ENCODE measurements at places on chromosomes 7 and 10.
A peak's percentile ranks its signal among the peaks of the same experiment; 100 is the strongest.

DNA sequence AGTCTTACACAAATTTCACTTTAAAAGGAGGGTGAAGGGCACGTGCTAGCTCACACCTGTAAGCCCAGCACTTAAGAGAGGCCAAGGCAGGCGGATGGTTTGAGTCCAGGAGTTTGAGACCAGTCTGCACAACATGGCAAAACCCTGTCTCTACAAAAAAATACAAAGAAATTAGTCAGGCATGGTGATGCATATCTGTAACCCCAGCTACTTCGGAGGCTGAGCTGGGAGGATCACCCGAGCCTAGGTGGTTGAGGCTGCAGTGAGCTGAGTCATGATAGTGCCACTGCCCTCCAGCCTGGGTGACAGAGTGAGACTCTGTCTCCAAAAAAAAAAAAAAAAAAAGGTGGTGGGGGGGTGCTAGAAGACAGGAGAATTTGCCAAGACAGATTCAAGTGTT, 237.3 kb upstream of the KLF14 start:
- DNase-seq = no peak

- no peak for DNase-seq
Observed at GRCh38 chr7:16431646-16432424, 10.5 kb upstream of the CRPPA start.

DNA sequence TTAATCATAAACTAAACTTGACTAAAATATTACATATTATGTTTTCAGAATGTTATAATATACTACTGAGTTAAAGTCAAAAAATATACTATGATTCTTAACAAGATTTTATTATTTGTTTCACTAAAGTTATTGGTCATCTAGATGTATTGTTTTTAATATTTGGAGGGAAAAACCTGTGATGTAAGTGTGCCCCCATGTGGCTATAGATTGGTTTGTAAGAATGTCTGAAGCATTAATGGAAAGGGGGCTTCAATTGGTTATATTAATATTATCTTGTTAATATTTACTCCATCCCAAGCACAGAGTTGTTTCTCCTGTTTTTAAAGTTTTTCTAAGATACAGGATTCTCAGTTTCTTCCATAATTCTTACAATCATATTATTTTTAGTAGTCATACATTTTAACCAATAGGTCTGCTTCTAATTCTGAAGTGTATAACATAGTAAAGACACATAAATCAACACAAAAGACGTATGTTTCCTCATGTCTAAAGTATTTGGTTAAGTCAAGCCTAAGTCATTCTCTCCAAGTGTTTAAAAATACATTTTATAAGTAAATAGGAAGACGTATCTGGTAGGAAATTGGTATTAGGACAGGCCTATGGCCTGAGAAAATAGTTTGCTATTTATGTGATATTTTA, 58.0 kb downstream of the GNAT3 start:
- DNase-seq = no peak

DNA sequence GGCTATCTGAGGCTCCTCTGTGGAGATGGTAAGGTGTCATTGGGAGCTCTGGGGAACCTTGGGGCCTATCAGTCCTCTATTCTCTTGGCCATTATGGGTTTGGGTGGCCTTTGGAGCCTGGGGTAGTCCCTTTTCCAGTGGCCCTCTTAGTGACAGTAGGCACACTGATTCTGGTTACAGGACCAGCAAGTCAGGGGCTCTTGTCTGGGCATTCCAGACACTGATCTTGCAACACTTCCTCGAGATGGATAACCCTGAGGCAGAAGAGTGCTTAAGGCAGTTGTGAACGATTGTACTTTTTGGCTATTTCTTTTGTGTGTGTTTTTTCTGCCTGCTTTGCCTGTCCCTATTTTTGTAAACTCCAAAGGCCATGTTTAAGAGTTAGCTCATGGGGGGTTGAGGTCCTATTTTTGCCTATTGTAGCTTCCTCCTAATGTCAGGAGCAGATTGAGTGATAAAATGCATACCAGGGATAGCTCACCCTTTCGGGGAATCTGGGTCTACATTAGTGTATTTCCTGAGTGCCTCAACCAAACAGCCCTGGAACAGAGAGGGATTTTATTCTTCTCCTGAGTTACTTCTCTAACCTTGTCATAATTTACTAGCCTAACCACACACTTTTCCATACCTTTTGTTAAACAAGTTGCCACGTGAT, 61.2 kb downstream of the PRKAR2B start:
- DNase-seq = no peak

DNA sequence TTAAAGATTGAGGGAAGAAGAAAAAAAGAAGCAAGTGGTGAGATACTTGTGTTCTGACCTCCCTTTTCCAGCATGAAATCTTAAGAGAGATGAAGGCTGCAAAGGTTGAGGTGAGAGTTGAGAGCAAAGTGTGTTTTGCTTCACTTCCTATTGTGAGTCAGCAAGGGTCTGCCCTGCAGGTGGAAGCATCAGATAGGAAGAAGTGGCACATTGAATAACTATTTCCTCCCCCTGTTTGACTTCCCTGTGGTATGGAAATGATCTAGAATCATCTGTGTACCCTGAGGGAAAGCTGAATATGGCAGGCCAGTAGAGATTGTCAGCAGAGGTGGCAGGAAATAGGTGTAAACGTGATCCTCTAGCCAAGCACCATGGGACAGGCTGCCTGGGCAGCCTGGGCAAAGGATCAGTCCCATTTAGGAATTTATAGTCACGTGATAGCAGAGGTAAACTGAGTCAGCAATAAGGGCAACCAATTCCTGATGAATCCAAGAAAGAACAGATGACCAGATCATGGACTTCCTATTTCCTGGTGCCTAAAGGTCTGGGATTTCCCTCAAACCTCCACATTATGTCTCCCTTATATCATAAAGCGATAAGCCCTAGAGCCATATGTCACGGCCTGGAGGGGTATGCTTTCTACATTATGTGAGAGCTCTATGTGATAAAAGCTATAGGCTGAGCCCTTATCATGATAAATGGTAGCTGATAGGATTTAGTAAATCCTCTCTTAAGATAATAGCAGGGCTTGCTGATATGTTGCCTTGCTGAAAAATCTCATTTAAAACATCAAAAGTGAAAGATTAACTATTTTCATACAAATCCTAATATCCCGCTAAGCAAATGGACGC, 287.0 kb downstream of the MDFIC start:
- no peak for DNase-seq

DNA sequence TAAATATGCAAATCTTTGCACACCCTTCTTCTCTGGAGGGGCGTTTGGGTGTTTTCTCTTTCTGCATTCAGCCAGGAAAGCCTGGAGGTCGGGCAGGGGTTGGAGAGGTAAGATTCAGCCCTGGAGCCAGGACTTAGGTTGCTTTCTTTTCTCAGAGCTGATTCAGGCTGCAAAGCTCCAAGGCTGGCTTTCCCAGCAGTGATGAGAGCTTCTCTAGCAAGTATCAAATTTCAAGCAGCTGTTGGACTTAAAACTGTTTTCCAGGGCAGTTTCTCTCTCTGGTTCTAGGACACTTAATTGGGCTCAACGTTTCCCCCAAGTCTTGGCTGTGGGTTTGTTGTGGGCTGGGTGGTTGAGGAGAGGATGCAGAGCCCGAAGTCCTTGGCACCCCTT, 608 bp downstream of the AKR1B10 start:
- DNase-seq = peak; percentile 80

GRCh38 chr7:101169110-101169837, 3.9 kb upstream of the VGF start:
- DNase-seq = no peak

GRCh38 chr7:3464900-3465622, 164.0 kb downstream of the SDK1 start:
- no peak for DNase-seq

- DNase-seq = no peak
Observed at GRCh38 chr10:103545771-103546281, 52.3 kb downstream of the NEURL1 start.

- DNase-seq = no peak
Observed at GRCh38 chr7:28565980-28566379, 153.7 kb downstream of the CREB5 start.

DNA sequence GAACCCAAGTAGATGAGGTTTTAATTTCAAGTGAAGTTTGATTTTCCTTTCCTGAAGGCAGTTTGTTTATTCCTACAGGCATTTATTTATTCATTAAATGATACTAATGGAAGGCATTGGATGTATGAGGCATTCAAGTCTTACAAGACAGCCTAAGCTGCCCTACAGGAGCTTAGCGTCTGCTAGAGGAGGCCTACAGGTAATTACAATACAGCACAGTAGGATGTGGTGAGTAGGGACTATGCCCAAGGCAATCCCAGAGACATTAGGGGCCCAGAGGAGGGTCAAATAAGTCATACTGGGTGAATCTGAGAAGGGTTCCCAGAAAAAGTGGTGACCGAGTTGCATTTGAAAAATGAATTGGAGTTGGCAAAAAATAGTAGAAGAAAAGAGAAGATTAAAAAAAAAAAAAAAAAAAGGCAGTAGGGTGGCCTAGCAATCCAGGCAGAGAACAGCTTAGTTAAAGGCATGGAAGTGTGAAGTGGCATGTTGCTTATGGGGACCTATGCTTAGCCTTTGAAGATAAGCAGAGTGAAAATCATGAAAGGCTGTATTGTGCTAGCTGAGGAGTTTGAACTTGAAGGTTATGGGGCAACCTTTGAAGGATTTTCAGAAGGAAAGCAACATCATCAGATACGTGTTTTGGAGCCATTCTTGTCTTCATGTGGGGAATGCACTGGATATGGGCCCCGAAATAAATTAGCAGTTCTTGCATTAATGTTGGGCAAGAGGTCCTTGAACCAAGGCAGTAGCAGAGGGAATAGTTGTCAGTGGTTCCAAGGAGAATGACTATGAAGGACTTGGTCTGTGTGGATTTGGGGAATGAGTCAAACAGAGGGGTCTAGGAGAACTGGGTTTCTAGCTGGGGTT, 65.5 kb downstream of the SNX10 start:
- DNase-seq = no peak

- no peak for DNase-seq
Observed at GRCh38 chr10:47346581-47347302, 1.4 kb upstream of the RBP3 start.

- no peak for DNase-seq
Observed at GRCh38 chr7:150997075-150997511, 6.3 kb downstream of the NOS3 start.

DNA sequence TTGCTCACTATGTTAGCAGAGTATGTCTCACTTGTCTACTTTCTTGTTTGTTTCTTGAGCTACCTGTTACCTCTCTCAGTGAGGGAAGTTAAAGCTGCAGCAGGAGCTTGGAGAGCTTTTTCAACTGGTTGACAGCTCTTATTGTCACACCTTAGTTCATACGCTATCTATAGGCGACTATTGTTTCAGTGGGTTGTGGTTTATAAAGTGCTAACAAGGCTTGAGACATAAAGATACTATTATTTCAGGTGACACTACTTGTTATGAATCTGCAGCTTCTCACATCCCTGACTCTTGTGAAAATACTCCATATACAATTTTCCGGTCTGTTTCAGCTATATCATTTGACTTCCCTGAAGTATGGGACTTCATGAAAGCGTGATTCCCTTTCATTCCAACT, 167.4 kb downstream of the CSTF2T start:
- no peak for DNase-seq

DNA sequence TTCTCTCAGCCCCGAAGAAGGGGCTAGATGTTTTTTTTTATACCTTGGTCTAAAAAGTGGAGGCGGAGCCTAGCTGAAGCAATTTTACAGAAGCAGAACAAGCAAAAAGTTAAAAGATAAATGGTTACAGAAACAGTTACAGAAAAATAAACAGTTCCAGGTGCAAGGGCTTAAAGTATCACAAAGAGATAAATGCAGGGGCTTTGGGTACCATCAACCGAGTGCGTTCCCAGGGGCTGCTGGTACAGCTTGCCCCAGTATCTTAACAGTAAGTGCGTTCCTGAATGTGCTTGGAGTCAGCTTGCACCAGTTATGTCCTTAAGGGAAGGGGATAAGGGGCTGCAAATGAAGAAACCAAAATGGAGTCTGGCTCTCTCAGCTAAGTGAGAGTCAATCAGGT, 173.9 kb upstream of the MBL2 start:
- DNase-seq = no peak

DNA sequence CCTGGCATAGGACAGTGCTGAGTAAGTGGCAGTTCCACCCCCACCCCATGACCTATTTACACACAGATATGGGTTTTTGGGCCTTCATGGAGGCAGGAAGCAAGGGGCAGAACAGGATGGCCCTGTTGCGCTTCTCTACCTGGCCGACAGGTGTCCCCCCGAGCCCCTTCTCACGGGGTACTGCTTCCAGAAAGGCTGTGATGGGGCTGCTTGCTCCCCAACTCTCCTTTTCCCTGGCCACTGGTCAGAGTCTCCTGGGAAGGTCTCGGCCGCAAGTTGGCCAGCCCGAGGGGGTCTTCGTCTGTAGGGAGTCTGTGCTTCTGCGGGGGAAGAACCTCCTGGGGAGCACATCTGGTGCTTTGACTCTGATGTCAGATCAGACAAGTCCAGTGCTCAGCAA, 139.8 kb upstream of the TNS3 start:
- no peak for DNase-seq

GRCh38 chr7:670501-671390, 55.8 kb upstream of the DNAAF5 start:
- no peak for DNase-seq

DNA sequence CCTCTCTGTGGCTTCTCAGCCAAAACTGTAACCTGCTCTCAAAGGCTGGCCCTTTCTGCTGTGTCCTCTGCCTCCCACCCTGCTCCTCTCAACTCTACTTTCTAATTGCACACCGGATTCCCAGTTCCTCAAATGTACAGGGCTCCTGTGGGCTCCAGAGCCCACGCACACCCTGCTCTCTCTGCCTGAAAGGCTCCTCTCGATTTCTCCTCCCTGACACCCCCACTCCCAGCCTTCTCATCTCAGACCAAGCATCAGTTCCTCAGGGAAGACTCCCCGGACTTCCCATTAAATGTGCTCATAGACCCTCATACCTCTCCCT, 111.7 kb upstream of the STEAP1B start:
- DNase-seq = no peak

DNA sequence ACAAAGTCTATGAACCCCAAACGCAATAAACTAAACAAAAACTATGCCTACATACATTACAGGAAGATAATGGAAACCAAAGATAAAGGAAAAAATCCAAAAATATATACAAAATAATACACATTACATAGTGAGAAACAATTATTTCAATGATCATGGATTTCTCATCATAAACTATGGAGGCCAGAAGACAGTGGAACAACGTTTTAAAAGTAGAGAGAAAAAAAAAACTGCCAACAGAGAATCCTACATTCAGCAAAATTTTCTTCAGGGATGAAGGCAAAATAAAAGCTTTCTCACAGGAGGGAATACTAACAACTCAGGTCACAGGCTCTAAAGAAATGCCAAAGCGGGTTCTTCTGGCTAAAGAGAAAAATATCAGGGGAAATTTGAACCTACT, 42.9 kb upstream of the FAM13C start:
- DNase-seq = no peak
